ENCODE measurements at places on chromosomes 6 and 20.

DNA sequence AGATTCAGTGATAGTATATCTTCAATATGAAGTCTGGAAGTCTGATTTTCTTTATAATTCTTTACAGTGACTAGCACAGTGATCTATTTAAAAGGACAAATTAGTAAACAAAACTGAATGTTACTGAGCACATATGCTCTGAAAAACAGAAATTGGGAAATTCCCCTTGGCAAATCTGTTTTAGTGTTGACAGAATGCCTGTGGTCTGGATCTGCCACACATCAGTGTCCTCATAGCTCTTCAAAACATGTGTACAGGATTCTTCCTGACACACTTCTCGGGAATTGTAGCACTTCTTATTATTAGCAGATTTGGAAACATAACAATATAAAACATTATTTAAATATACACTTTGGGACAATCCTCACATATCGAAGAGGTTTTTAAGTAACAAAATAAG is 354.3 kb downstream of the COL12A1 start:
- no peak for DNase-seq

- no peak for DNase-seq
These were observed 1.6 kb downstream of the CLVS2 start for GRCh38 chr6:122997541-122998150.

DNA sequence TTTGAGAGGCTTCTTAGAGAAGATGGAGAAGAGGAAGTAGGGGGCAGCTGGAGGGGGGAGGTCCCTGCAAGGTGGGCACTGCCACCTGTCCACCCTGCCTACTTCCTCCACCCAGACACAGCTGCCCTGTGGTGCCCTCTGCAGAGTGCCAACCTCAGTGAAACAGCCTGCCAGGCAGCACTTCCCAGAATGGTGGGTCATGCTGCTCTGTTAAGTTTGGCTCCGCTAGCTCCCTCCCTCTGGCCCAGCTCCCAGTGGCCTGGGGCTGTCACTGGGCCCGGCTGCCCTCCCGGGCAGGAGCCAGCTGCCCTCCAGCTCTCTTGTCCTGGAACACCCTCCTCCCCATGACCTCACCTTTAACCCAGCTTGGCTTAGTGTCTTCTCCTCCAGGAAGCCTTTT is 5.1 kb upstream of the EPB41L1 start:
- DNase-seq: no peak

DNA sequence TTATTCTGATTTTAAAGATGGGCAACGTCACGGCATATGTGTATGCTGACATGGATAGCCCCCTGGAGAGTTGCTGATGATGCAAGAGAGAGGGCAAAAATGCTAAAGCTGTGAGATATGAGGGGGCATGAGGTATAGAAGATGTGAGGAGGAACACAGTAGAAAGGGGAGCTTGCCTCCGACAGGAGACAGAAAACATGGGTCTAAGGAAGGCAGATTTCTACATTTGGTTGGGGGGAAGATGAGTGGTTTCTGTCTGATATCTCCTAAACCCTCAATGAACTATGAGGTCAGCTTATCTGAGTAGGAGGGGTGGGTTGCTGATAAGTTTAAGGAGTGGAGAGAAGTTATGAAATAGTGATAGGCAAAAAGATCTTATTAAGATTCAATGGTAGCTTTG is 6.0 kb downstream of the RNF24 start:
- no peak for DNase-seq

DNA sequence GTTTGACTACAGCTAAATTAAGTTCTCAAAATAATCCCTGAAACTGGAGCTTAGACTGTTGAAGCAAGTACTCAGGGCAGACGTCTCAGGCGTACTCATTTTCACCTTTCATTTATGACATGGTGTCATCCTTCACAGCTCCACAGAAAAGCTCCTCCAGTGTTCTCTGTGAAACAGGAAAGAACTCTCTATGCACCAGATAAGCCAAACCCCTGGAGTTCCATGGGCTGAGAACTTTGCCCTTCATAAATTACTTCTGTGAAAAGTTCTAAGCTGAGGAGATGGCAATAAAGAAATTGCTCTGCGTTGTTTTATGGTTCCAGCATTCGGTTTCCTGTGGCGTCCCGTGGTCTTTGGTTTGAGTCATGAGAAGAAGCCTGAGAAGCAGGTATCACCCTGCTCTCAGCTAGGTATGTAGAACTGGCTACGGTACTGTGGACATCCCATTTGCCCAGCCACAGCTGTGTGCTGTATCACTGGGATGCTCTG is 20.2 kb upstream of the RREB1 start:
- DNase-seq: no peak

- DNase-seq: no peak
These were observed 55.6 kb downstream of the PTPRK start for GRCh38 chr6:128464790-128465189.

GRCh38 chr20:37229357-37229756 is 32.3 kb downstream of the GHRH start:
- no peak for DNase-seq

- no peak for DNase-seq
These were observed 18.1 kb downstream of the PLEKHG1 start for GRCh38 chr6:150617496-150618460.

GRCh38 chr6:75926293-75927168 is 145.9 kb downstream of the IMPG1 start:
- no peak for DNase-seq

- no peak for DNase-seq
These were observed 437.3 kb downstream of the HDGFL1 start for GRCh38 chr6:23006656-23007055.

GRCh38 chr6:139534472-139535115 is 160.1 kb upstream of the CITED2 start:
- no peak for DNase-seq

- DNase-seq: no peak
These were observed 116.5 kb downstream of the TCP11 start for GRCh38 chr6:35024551-35025054.

- DNase-seq: no peak
These were observed 98.4 kb downstream of the PSMB1 start for GRCh38 chr6:170454512-170455285.

DNA sequence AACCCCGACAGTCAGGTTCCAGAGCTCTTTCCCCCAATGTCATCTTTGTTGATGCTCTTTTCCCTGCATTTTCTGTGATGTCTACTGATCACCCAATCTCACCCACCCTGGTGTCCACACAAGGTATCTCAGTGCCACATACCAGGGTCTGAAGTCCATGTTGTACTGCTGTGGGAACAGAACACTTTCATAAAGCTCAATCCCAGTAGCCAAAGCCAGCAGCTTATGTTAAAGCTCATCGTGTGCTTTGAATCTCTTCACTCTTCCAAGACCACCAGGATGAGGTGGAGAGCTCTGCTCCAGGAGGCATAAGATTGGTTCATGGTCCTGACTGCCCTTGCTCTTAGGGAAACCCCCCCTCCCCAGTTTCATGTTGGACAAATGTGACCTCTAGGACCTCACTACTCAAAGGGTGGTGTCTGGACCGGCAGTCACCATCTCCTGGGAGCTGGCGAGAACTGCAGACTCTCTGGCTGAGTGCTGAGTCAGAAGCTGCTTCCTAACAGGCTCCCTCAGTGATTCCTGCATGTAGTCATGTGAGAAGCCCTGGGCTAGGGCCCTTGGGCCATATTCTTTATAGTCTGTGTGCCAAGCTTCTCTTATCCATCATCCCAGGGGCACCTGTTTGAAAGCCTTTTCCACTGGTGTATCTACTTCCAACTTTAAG is 13.4 kb upstream of the CPNE5 start:
- no peak for DNase-seq

GRCh38 chr6:133399426-133399825 is 158.3 kb downstream of the EYA4 start:
- DNase-seq: no peak

GRCh38 chr6:135179372-135179771 is 1.7 kb upstream of the MYB start:
- peak; percentile 1 for DNase-seq

- no peak for DNase-seq
These were observed 421.1 kb downstream of the QKI start for GRCh38 chr6:163835439-163836171.

GRCh38 chr20:47418069-47418757 is 61.7 kb upstream of the ZMYND8 start:
- DNase-seq: no peak

- no peak for DNase-seq
These were observed 454 bp downstream of the L3MBTL3 start for GRCh38 chr6:130018744-130019325.

GRCh38 chr6:37972994-37973757 is 153.6 kb downstream of the ZFAND3 start:
- DNase-seq: no peak

DNA sequence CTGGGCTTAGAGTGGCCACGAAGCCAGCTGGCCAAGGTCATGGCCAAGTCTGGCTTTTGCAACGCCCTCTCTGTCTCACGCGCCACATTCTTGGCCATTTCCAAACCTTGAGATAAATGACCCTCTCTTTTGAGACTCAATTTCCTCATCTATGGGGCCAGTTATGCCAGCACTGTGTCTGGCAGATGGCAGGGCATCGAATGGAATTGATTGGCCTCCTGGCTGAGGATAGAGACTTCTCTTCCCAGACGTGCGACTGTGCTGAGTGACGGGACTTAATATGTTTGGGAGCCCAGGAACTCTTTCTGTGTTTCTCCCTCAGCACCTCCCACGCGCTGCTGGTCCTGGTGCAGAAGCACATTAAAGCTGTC is 7.6 kb downstream of the BPIFB2 start:
- DNase-seq: no peak

DNA sequence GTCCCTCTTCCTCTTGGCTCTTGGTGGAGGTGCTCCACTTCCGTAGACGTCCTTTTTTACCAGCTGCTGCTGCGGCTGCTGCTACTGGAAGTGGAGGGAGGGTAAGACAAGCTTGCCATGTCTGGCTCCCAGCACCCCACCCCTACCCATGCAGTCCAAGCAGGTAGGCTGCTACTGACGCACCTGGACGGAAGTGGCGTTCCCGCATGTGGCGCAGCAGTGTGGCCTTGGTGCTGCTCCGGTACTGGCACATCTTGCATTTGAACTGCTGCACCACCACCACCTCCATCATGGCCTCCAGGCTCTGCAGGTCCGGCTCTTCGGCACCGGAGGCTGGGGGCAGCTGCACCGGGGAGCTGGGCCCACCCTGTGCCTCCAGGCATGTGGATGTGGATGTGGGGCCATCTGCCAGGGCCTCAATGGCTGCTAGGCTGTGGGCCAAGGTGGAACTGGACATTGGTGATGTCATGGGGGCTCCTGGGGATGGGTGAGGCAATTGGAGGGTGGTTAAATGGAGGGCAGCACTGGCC is 4.4 kb downstream of the ZNF335 start:
- no peak for DNase-seq

GRCh38 chr6:33702345-33702977 is 9.0 kb downstream of the UQCC2 start:
- no peak for DNase-seq

- DNase-seq: no peak
These were observed 41.4 kb upstream of the ARHGAP18 start for GRCh38 chr6:129751384-129751783.

DNA sequence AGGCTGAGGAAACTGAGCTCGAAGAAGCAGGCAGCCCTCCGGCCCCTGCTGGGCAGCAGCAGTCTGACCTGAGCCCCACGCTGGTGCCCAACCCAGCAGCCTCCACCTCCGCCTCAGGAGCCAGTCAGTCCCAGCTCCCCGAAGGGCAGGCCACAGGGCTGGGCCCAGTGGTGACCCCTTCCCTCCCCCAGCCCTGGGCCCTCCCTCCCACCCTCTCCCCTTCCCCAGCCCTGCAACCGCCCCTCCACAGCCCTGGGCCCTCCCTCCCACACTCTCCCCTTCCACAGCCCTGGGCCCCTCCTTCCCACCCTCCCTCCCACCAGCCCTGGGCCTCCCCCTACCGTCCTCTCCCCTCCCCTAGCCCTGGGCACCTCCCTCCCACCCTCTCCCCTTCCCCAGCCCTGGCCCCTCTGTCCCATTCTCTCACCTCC is 115.0 kb downstream of the TAF4 start:
- DNase-seq: no peak

GRCh38 chr20:40646361-40646760 is 42.7 kb downstream of the MAFB start:
- peak; percentile 63 for DNase-seq

GRCh38 chr6:38039502-38039901 is 220.0 kb downstream of the ZFAND3 start:
- DNase-seq: no peak

DNA sequence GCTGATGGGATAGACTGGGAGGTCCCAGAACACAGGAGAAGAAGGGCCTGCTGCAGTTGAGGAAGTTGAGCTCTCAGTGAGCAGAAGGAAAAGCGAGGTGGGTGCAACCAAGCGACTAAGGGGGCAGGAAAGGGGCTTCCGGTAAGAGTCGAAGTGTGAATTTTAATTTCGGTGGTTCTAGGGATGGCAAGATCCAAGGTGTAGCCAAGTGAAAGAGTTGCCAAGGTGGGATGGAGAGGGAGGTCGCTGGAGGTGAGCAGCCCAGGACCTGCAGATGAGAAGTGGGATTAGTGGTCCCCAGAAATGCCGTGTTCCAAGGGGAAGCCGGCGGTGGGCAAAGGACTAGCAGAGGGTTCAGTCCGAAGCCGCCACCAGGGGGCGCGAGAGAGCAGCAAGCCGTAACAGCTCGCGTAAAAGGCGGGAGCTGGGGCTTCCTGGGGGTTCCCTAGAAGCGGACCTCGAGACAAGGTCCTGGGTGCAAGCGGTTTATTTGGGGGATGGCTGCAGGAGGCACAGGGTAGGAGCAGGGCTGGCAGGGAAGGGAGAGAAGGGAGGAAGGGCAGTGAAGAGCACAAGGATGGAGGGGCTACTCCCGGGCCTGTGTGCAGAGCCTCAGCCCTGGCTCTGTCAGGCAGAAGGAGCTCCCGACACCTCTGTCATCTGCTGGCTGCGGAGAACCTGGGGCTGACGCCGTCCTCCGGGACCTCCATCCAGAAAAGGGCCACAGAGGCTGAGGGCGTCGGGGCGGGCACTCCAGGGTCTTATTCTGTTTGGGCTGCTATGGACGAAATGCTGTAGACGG is 103.6 kb downstream of the PAX1 start:
- peak; percentile 54 for DNase-seq

DNA sequence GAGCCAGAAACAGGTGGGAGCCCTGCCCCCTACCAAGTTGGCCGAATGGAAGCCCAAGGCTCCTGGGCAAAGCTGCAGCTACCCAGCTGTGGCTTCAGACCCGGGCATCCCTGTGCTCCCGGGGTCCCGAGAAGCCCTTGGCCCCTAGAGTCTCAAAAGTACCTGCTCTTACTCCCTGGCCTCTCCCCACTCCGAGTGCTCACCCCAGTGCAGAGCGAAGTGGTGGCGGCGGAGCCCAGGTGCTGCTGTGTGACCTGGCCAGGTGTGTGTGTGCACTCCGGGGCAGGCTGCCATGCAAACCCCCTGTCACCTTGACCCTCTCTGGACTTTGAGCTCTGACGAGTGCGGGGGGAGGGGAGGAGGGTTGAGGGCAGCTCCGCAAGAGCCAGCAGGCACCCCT is 493.8 kb upstream of the MANEA start:
- no peak for DNase-seq

- DNase-seq: no peak
These were observed 5.4 kb downstream of the SMAP1 start for GRCh38 chr6:70673054-70673453.

Data from NCI-H446 (cell line).